DMS153 (cell line): ENCODE measurements at places on chromosomes 16 and 17.

DNA sequence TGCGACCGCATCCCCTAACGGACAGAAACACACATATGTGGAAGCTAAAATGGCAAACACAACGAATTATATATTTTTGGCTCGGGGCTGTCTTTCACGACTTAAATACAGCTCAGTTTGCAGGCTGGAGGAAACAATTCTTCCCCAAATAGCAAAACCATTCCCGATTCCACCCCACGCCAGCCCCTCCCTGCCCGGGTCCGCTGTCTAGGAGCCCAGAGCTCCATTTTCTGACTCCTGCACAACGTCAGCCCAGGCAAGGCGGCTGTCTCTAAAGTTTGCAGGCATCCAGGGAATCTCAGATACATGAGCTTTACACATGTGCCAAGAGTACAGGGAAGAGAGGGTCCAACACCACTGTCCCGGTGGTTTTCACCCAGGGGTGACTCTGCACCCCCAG lies 110.5 kb downstream of the ADCY9 start:
- DNase-seq = no peak

DNA sequence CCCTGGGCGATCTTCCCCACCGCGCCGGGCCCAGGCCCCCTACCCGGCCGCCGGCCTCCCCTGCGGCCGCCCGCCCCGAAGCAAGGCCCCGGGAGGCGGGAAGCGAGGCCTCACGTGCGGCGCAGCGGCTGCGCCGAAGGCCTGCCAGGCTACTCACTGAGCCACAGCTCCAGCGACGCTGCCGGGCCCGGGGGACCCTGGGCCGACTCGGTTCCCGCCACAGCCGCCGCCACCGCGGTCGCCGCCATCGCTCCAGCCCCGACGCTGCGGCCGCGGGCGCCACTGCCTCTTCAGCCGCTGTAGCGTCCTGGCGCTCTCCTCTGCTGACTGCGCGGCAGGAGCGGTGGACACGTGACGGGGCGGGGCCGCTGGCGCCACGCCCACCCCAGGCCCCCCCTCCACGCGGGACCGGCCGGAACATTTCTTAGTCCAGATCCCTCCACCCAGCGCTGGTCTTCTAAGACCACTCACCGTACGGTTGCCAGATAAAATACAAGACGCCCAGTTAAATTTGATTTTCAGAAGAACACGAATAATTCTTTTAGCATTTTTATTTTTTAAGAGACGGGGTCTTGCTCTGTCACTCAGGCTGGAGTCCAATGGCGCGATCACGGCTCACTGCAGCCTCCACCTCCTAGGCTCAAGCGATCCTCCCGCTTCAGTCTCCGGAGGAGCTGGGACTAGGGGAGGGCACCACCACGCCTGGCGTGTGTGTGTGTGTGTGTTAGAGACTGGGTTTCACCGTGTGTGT lies at the start of gene GGA2:
TSS of gene GGA2 (minus strand) at position 331 of the 751 bp plus-strand sequence. CDS start at position 248, 83 bp downstream.
- peak; percentile 69 for DNase-seq

- DNase-seq = no peak
Observed at GRCh38 chr16:58563235-58563634, 47.9 kb downstream of the SETD6 start.

DNA sequence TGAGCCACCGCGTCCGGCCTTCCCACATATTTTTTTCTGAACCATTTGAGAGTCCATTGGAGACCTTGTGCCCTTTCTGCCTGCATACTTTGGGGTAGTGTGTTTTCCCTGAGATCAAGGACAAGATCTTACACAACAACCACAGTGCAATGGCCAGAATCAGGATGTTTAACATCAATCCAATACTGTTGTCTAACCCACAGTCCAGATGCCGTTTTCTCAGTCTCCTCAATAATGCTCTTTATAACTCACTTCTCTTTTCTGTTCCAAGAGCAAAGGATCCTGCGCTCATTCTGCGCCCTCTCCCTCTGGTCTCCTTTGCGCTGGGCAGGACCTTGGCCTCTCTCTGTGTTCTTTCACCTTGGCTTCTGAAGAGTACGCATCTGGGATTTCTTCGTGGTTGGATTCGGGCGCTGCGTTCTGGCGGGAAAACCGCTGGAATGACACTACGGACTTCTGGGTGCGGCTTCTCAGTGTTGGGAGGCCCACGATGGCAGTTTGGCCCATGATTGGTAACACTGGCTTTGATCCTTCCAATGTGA lies 16.6 kb downstream of the CBX4 start:
- no peak for DNase-seq

- DNase-seq = no peak
Observed at GRCh38 chr17:77106874-77107358, 33.9 kb upstream of the SEC14L1 start.

DNA sequence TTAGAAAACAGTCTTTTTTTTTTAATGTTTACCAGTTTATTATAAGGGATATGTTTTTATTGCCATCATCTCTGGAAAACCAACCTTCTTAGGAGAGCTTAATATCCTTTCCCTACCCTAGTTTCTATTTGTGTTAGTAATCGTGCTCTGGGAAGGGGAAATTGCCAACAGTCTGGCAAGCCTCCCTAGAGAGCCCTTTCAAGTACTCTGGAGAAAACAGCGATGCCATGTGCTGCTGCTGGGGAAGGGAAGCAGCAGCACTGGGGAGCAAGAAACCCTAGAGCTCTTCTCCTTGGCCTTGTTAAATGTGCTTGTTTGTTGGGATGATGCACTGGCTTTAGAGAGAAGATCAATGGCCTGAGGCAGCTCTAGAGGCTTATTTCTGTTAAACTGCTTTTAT lies 10.3 kb downstream of the RETREG3 start:
- DNase-seq = no peak

DNA sequence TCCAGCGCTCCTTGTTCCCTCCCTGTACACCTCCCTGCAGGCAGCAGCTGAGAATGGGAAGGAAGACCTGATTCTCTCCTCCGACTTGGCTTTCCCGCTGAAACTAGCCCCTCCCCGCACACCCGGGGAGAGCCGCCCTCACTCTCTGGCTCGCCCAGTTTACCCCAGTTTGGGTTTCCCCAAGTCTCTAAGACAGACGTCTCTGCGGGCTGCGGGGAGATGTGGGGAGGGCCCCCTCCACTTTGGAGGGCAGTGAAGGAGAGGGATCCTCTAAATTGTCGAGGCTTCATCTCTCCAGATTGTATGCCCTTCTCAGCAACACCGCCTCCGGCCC lies 797 bp downstream of the GRB7 start:
- peak; percentile 28 for DNase-seq

DNA sequence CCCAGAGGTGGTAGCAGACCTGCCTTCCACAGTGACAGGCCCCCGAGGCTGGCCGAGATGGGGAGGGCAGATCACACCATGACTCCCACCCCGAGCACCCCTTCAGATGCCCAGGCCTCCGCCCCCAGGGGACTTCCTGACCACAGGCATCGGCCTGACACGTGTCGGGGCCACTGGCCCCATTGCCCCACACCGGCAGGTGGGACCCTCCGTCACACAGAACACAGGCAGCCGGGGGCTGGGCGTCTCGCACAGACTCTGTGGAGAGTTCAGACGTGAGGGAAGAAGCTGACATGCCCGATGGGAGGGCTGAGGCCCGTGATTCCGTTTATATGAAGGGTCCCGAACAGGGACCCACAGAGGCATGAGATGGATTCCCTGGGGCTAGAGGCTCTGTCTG lies 51.3 kb upstream of the GNG13 start:
- DNase-seq = no peak

- no peak for DNase-seq
Observed at GRCh38 chr17:81939881-81940385, 2.8 kb upstream of the PYCR1 start.

DNA sequence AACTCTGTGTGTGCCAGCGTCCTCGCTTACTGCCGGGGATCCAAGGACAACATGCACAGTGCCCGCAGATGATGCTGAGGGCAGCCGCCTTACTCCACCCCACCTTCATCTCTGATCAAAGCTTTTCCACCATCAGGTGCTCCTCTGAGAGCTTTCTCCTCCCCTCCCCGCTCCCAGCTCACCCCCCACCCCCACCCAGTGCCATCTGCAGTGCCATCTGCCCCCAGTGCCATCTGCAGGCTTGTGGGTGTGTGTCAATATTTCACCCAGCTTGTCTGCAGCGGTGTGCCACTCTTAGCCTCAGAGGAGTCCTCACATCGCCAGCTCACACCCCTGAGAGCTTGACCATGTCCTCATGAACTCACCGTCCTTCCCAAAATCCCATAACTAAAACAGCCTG lies 98.2 kb upstream of the NOL11 start:
- DNase-seq = no peak

- no peak for DNase-seq
Observed at GRCh38 chr16:29014561-29015069, 29.8 kb downstream of the LAT start.

DNA sequence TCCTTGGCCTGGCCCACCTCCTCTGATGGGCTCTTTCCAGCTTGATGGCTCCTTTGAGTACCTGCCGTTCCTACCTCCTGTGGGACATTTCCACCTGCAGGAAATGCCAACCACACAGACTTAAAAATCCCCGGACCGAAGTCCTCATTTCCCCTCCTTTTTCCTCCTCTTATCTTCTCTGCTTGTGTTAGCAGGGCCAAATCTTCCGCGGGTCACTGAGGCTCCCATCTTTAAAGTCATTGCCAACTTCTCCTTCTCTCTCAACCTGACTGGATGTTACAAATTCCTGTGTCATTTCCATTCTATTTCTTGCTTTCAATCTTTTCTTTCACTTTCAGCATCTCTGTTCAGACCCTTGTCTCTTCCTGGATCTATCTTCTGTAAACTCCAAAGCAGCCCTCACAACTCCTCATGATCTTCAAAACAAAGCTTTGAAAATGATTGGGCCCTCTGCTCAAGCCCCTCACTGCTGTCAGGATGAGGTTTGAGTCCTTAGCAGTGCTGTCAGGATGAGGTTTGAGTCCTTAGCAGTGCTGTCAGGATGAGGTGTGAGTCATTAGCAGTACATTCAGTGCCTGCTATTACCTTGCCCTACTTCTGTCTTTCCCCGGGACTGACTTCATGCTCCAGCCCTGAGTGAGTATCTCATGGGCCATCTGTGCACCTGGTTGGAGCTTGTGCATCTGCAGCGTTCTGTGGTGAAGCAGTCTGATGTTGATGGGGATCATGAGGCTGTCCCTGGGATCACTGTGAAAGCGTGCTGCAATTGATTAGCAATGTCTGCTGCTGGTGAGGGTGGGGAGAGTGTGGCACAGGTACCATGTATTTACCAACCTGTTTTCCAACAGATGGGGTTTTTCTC lies 100.1 kb downstream of the IRF8 start:
- DNase-seq = no peak

DNA sequence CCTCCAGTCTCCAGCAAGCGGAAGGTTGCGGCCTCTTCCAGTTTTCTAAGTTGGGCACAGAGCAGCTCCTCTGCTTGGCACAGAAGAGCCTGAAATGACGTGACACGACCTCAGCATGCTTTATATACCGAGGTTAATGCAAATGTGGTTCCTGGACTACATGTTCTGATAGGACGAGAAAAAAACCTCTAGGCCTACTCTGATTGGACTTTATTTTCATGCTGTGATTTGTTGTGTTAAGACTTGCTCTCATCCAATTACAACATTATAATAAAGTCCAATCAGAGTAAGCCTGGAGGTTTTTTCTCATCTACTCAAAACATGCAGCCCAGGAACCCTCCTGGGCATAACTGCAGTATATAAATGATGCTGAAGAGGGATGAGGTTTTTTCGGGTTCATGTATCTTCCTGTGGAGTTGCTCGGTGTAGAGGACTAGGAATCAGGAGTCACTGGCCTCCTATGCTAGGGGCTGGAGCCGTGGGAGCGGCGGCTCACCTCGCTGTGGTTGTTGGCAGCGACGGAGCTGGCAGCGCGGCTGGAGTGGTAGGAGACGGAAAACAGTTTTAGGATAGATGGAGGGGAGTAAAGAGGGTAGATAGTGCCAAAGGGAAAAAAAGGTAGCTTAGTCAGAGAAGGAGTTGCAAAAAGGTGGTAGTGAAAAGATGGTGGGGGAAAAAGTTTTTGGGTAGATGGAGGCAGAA lies 878.0 kb downstream of the KCNJ18 start:
- DNase-seq = no peak

GRCh38 chr16:64416216-64417005 lies 705.5 kb downstream of the CDH11 start:
- DNase-seq = no peak

DNA sequence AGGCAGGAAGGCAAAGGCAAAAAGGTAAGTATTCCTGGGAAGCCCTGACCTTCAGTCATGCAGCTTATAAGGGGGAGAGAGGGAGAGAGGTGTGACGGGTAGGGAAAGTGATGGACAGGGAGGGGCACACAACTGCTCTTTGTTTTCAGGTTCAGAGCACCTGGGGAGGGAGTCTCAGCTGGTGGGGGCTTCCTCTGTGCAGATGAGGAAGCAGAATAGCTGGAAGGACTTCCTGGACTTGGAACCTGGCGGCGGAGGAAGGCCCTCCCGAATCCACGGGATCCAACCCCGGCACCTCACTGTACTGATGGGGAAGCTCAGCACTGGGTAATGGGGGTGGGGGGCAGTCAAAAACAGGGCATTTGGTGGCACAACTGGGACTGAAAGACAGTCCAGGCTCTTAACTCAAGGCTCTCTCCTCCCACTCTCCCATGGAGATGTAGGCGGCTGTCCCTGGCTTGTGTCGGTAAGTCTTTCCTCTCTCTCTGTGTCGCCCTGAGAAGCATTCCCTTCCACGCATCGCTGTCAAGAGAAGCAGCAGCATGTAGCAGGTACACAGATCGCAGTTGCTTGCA lies 11.9 kb upstream of the PITPNM3 start:
- DNase-seq = no peak

GRCh38 chr16:11073407-11073999 lies 129.1 kb downstream of the CLEC16A start:
- DNase-seq = no peak

- no peak for DNase-seq
Observed at GRCh38 chr16:4778050-4778392, 10.1 kb downstream of the SEPTIN12 start.

GRCh38 chr17:48541577-48542113 lies 3.3 kb downstream of the HOXB2 start:
- DNase-seq = no peak

DNA sequence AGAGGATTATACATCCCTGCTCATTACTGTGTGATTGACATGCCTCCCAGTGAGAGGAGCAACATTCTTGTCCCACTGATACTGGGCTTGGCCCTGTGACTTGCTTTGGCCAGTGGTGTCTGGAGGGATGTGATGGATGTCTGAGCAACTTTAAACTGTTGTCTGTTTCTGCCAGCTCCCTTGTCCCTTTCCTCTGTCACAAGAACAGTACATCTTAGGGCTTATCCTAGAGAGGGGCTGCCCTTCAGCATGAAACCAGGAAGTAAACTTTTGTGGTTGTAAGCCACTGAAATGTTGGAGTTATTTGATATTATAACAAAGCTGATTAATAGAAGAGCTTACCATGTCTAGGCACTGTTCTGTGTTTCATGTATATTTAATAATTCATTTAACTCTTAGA lies 82.9 kb upstream of the GPRC5B start:
- DNase-seq = no peak

- DNase-seq = no peak
Observed at GRCh38 chr17:44315760-44316731, 7.6 kb downstream of the RUNDC3A start.
